Activated naive CD8-positive, alpha-beta T cell treated with anti-CD3 and anti-CD28 coated beads for 36 hours (primary cell): ENCODE measurements at places on chromosomes 3 and 15. TPM values are rescaled to one million over a fixed set of nuclear protein-coding genes. Genes with fewer than 3 reads are reported as not detected.

TMEM212 gene
- not detected for total RNA-seq

ATP8B4 gene
- 3.5 TPM for total RNA-seq

- no peak for DNase-seq
Measured at GRCh38 chr3:191882289-191882688, 421.3 kb downstream of the PYDC2 start.

STAB1 gene
- total RNA-seq = 0.08 TPM

GRCh38 chr15:46848704-46849103, 868.6 kb upstream of the SEMA6D start:
- DNase-seq = no peak

PIERCE2 gene
- not detected for total RNA-seq

GOLGA6D gene
- total RNA-seq = not detected

MCTP2 gene
- total RNA-seq = 12.1 TPM

TJP1 gene
- not detected for total RNA-seq

GRCh38 chr15:92524161-92524560, 130.5 kb downstream of the ST8SIA2 start:
- DNase-seq = no peak

DNA sequence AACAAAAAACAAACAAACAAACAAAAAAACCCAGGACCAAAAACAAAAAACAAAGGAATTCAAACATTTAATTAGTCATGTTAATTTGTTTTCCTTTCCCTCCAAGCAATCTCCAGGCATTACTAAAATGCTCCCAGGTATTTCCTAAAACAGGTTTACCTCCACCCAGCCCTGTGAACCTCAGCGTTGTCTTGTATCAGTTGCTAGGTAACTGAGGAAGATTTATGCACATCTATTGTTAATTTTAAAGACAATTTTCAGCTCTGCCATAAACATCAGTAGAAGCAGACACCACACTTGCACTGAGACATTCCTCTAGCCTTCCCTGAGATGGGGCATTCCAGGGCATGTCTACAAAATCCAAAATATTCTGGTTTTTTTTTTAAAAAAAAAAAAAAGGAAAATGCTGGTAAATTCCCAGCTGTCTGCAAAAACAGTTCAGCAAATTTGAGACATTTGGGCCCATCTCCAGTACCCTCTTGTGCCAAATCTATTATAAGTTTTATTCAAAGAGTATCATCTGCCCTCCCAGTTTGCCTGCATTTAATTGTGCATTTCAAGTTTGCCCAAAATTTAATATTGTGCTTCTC, 227.6 kb downstream of the ADAMTS9 start:
- no peak for DNase-seq

ZPLD1 gene
- total RNA-seq = not detected

TMCO5A gene
- total RNA-seq = not detected

DNA sequence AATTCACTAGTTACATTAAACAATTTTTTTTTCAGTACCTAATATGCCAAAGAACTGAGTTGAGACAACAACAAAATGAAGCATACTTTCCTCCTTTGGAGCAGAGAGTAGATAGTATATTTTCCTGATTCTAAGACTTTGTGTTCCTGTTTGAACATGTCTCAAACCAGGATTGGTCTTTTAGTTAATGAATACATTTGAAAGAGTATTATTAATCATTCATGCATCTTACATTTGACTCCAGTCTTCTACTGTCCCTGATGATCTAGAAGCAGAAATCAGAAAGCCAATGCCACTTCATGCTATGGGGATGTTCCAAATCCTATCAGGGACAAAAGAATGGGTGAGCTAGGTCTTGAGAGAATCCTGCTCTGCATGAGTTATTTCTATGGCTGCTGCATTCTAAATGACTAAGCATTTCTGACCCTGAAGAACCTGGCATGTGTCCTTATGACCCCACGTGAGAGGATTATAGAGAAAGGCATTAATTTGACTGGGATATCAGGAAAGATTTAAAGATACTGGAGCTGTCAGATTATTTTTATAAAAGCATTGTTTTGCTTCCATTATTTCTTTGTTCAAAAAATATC, 32.9 kb upstream of the MBNL1 start:
- DNase-seq = no peak

GRCh38 chr3:46238386-46238785, 3.9 kb upstream of the CCR3 start:
- DNase-seq = no peak

DNA sequence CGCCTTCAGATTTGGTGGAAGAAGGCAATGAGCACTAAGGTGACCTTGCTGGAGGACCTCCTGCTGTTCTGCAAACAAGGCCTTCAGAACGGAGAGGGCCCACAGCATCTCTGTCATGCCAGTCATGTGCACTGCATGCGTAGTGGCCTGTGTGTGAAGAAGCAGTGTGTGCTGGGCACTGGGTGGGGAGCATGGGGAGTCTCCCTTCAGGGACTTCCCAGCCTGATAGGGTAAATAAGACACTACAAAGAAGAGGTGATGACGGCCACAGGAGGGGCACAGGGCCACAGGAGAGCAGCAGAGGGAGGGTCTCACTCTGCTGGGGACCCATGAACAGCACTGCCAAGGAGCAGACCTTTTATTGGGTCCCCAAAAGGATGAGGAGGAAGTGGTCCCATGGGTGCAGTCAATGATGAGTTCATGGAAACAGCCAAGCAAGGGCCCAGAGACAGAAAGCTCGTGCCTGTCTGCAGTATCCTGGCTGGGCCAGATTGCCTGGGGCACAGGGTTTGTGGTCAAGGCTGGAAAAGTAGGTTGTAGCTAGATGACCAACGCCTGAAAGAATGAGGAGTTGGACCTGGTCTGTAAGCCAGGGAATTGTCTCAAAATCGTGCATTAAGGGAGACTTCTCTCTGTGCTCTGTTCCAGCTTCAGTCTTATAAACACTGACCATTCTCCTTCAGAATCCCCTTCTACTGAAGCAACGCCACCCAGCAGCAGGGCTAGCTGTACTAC, 67.8 kb upstream of the SEC61A1 start:
- DNase-seq = no peak

GRCh38 chr3:177596816-177597271, 399.6 kb upstream of the TBL1XR1 start:
- no peak for DNase-seq

GRCh38 chr3:175007306-175007705, 148.2 kb downstream of the NAALADL2 start:
- DNase-seq = no peak

- DNase-seq = no peak
Measured at GRCh38 chr15:49063402-49064280, 17.4 kb upstream of the SECISBP2L start.

POC1A gene
- total RNA-seq = 24.8 TPM
